ENCODE measurements at places on chromosomes 12 and 14. TPM values are rescaled to one million over a fixed set of nuclear protein-coding genes. Genes with fewer than 3 reads are reported as not detected.
A peak's percentile ranks its signal among the peaks of the same experiment; 100 is the strongest.

GRCh38 chr14:30751646-30752416 is 122.5 kb upstream of the COCH start:
- no peak for DNase-seq

- peak; percentile 13 for DNase-seq
These were observed 241.4 kb upstream of the PDZRN4 start for GRCh38 chr12:40946612-40947194.

DNA sequence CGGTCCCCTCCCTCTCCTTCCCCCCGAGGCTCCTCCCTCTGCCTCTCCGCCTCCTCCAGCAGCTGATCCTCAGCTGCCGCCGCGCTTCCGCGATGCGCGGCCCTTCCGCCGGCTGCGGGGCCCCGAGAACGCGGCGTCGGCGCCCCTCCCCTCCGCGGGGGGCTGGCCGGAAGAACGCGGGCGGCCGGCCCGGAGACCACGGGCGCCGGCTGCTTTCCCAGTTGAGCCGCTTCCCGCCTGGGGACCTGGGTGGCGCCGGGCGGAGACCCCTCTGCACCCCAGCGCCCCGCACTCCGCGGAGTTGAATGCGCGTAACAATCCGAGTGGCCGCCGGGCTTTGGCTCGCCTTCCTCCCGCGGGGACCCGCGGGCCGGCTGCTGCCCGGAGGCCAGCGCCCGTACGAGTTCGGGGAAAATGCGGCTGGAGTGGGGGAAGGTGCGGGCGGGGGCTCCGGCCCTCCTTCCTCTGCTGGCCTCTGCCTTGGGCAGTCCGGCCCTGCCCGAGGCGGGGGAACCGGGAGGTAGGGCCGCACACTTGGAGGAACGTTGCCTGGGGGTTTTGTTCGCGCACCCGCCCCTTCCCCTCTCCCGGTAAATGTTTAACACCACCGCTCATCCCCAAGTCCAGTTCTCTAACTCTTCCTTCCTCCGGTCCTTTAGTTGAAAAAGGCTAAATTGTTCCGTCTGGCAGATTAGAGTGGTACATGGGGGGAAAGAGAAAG is 393 bp upstream of the DCAF5 start:
- peak; percentile 89 for DNase-seq

DNA sequence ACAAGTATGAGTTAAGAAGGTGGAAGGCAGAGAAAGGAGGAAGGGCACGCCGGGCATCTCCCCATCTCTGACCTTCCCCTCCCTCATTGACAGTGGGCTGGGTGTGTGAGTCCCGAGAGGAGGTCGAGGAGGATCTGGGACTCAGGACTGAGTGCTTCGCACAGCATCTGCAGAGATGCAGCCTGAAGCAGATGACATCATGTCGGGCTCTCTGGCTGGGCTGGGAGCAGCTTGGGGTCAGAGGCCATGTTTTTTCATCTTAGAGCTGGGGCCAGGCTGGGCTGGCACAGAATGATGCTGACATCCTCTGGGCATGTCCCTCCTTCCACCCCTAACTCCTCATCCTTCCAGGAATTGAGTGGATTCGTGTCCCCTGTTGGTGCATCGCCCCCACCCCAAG is 43.5 kb downstream of the CMKLR1 start:
- DNase-seq = no peak

DNA sequence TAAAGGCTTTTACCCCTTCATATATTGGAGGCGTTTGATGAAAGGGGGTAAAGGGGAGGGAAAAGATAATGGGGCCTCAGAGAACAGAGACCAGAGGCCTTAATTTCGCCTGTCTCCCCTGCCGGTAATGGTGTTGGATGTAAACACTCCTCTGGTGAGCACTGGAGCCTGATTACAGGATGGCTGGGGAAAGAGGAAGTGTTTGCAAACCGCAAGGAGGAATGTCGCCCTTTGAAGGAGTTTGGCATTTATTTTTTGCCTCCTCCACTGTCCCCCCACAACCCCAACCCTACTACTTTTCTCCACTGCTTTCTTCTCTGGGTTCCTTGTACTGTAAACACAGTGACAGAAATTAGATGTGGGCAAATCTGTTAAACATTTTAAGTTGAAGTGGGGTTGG is 211.9 kb upstream of the TBX3 start:
- DNase-seq = no peak

DNA sequence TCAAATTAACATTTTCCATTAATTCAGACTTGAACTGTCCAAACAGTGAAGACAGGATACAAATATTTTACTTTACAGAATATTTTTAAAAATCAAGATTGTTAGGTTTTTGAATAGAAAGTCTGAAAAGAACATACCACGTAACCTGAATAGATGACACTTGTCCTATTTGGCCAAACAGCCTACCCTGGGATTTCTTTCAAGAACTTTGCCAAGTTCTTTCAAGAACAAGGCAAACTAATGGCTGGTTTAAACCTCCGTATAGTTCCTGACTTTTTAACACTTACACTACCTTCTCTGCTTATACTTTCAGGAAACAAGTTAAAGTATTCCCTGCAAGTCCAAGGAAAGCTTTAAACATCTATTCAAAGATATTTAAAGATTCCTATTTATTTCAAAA is 35.0 kb downstream of the MAP4K5 start:
- no peak for DNase-seq

- DNase-seq = no peak
These were observed 26.6 kb downstream of the PIGH start for GRCh38 chr14:67573228-67574010.

- DNase-seq = no peak
These were observed 43.4 kb downstream of the TEAD4 start for GRCh38 chr12:3002646-3003045.

- no peak for DNase-seq
These were observed 20.7 kb downstream of the DICER1 start for GRCh38 chr14:95136631-95137030.

DNA sequence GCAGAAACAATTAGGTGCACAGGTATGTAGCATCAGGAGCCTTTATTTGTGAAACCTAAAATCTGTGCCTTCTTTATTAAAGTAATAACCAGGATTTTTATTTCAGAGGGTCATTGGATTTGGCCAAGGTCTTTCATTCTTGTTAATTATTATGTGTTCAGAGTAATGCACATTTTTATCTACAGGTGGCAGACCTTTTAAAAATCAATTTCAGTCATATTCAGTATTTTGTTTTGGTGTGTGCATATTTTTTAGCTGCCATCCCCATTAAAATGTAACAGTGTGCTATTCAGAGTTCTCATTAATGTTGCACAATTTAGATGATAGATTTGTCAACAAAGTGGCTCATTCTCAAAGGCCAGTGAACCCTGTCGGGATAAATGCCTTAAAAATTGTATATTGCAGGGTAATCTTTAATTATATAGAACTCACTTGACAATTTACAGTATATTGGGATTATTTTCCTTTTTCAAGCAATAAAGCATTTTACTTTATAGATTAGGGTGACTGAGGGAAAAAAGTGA is 319.3 kb upstream of the SOX5 start:
- DNase-seq = no peak

GRCh38 chr14:88516861-88517357 is 37.9 kb downstream of the PTPN21 start:
- no peak for DNase-seq

DNA sequence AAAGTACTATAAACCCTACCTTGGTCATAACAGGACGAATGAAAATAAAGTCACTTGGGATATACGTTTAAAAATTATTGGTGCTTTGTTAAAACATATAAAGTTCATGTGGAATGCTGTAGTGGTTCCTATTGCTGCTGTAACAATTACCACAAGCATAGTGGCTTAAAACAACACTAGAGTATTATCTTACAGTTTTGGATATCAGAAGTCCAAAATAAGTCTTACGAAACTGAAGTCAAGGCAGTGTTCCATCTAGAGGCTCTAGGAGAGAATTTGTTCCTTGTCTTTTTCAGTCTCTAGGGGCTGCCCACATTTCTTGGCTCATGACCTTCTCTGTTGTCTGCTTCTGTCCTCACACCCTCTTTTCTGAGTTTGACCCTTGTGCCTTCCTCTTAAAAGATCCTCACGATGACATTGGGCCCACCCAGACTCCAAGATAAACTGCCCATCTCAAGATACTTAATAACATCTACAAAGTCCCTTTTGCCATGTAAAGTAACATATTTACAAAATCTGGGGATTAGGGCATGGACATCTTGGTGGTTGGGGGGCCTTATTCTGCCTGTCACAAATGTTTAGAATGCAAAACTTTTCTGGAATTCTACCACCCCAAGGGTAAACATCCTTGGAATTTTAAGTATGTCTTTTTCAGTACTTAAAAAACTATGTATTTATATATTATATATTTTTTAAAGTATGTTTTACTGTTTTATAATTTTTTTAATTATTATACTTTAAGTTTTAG is 178.1 kb downstream of the ETNK1 start:
- no peak for DNase-seq

GRCh38 chr14:99940064-99940463 is 125.2 kb upstream of the EVL start:
- DNase-seq = no peak

- no peak for DNase-seq
These were observed 2.4 kb upstream of the ERC1 start for GRCh38 chr12:988646-989045.

GRCh38 chr14:60217713-60218112 is 31.3 kb upstream of the PPM1A start:
- DNase-seq = no peak

GRCh38 chr12:21831791-21832344 is 57.4 kb upstream of the KCNJ8 start:
- no peak for DNase-seq

- no peak for DNase-seq
These were observed 25.2 kb downstream of the PLEKHA5 start for GRCh38 chr12:19154686-19155085.

DNA sequence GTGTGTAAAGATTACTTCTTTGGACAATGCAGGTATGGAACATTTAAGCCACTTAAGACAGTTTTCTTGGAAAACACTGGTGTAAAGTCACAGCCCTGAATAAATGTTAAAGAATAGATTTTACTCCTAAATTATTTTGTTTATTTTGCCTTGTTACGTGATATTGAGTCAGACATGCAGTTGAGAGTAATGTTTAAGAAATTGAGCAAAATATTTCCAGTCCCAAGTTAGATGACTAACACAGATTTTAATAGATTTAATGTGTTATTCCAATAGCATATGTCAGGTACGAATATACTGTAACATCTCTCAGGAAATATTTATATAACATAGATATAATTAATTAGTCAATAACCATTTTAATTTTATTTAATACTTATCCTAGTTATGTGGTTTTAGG is 1361.7 kb downstream of the FSCB start:
- no peak for DNase-seq

DNA sequence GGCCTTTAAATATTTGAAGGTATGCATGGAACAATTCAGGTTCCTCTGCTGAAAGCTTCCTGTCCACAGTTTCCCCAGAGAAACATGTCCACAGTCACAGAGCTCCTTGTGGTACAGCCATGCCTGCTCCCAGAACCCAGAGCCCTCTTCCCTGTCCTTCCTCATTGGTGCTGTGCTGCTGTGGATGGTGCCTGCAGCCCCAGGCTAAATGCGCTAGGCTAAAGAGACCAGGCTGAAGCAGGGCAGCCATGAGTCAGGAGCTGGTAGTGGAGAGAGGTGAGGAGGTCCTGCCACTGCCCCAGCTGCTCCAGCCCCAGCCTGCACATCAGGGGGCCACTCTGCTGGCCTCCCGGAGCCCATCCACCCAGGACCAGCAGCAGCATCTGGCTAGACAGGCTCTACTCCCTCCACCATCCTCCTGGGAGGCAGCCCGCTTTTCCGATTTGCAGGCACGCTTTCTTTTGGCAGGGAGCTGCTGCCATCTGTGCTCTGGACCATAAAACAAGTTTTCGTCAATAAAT is 65.4 kb upstream of the DDX11 start:
- no peak for DNase-seq

Gene ITGB7
- total RNA-seq = 1.0 TPM

Gene DNAJC22
- total RNA-seq = 0.31 TPM

Gene COX6A1
- 382 TPM for total RNA-seq

Gene OTX2
- not detected for total RNA-seq

Gene SYCP3
- not detected for total RNA-seq

Gene RNU6-8
- total RNA-seq = not detected

Gene RIN3
- 19.1 TPM for total RNA-seq

Gene CYP46A1
- total RNA-seq = 0.32 TPM

Gene KCNC2
- total RNA-seq = not detected

Gene ADAM21
- total RNA-seq = 0.31 TPM

Gene GPR65
- total RNA-seq = 0.04 TPM

Gene RITA1
- total RNA-seq = 18.0 TPM

Gene SIX1
- 5.2 TPM for total RNA-seq
